Activated naive CD4-positive, alpha-beta T cell treated with Interleukin-2 at 50 U/mL for 16 hours (primary cell): ENCODE measurements at places on chromosomes 13 and 19.

DNA sequence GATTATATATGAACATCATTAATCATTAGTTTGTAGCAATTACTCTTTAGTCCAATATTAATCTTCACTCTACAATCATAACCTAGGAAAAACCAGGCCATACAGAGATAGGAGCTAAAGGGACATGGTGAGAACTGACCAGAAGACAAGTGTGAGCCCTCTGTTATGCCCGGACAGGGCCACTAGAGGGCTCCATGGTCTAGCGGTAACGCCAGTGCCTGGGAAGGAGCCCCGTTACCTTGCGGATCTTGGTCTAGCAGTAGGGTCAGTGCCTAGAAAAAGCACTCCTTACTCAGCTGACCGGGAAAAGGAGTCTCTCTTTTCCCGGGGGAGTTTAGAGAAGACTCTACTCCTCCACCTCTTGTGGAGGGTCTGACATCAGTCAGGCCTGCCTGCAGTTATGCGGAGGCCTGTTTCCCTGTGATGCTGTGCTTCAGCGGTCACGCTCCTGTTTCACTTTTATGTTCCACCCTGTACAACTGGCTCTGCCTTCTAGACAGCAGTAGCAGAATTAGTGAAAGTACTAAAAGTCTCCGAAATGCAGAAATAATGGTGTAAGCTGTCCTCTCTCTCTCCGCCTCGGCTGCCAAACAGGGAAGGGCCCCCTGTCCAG, 13.8 kb downstream of the OR7D4 start:
- DNase-seq, result peak; percentile 67

- DNase-seq, result no peak
These were observed 9.1 kb downstream of the PNPLA6 start for GRCh38 chr19:7544626-7545025.

- no peak for DNase-seq
These were observed 22.9 kb upstream of the SLC7A10 start for GRCh38 chr19:33248553-33248953.

GRCh38 chr13:77985866-77986636, 67.4 kb upstream of the EDNRB start:
- no peak for DNase-seq

DNA sequence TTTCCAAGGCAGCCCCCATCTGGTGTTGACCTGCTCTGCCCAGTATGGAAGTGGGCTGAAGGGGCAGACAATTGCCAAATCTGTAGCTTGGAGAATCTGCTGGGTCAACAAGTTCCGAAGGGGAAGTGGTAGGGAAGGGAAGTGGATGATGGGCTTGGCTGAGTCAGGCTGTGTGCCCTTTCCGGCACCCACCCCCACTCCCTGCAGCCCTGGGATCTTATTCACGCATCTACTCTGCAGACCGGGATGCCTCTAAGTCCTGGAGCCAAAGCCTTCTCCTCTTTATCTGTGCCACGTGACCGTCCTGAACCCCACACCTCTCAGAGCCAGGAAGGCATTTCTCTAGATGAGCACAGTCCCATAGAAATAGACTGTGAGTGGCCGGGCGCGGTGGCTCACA, 7.5 kb upstream of the C5AR2 start:
- no peak for DNase-seq

GRCh38 chr13:49303533-49304252, 56.0 kb downstream of the CDADC1 start:
- DNase-seq, result no peak

DNA sequence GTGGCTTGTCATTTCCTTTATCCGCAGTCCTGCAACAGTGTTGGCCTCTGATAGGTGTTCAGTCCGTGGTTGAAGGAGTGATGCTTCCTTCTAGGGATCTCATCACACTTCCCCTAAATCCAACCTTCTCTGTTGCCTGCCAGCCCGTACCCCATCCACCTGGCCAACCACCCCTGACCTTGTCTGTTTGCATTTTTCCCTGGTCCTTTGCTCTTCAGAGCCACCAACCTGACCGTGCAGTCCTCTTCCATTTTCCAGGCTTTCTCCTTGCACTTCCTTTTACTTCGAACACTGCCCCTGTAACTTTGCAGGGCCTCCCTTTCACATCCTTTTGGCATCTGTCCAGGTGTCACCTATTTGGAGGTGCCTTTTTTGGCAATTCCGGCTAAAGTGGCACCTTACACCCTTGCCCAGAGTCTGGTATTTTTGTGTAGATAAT, 696 bp downstream of the ZNF460 start:
- peak; percentile 6 for DNase-seq

DNA sequence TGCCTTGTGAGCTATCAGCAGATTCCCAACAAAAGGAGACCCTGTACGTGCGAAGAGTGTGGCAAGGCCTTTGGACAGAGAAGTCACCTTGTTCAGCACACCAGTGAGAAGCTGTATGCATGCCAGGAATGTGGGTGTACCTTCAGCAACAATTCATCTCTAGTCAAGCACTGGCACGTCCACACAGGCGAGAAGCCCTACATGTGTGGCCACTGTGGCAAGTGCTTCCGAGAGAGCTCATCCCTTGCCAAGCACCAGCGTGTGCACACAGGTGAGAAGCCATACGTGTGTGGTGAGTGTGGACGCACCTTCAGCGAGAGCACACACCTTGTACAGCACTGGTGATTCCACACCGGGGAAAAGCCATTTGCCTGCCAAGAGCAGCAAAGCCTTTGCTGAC, 7.6 kb upstream of the ZSCAN22 start:
- no peak for DNase-seq

DNA sequence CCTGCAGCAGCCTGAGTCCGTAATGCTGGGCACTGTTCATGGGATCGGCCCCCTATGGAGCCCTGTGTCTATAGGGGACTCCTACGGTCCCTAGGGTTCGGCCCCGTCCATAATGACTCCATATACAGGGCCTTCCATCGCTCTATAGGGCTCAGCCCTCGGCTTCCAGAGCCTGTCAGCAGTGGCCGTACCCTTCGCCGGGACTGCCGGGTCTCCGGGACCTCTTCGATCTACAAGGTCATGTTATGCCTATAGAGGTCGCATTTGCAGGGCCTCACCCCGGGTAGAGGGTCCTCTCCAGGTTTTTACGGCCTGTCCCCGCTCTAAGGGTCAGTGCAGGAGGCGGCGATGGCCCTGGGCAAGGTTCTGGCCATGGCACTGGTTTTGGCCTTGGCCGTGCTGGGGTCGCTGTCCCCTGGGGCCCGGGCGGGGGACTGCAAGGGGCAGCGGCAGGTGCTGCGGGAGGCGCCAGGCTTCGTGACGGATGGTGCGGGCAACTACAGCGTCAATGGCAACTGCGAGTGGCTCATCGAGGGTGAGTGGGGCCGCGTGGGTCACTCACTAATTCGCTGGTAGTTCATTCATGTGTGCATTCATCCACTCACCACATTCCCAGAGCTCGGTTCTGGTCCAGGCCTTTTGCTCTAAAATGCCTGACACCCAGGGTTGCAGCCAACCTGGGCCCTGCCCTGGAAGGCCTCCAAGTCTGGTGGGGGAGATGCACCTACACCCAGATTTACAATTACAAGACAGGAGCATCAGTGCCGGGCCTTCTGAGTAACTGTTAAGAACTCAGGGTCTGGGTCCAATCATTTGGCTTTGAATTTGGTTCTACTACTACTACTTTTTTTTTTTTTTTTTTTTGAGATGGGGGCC, 699 bp downstream of the MEGF8 start:
- peak; percentile 21 for DNase-seq
